ENCODE measurements at places on chromosomes 3 and 15. TPM values are rescaled to one million over a fixed set of nuclear protein-coding genes. Genes with fewer than 3 reads are reported as not detected.

GRCh38 chr15:94970802-94971201 lies 739.4 kb downstream of the MCTP2 start:
- no peaks in the 10 kb centered on the region for H3K27me3 ChIP-seq
- no peak overlapping the region for H3K27ac ChIP-seq
- no peaks in the 10 kb centered on the region for H3K36me3 ChIP-seq
- no peak for DNase-seq

DNA sequence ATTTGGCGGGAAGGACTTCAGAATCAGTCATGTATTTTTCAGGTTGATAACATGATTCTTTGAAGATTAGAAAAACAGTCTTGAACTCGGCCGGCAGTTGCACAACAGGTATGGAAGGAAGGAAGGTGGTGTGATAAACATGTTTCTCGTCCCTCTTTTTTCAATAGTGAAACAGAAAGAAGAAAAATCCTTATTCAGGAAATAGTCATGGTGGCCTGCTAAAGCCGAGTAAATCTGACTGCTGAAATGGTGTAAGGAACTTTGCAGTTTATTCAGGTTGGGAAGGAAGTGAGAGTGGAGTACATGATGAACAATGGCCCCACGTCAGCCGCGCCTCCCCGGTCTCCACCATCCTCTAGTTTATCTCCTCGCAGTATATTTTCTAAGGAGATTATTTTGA lies 6.7 kb downstream of the RASGRP1 start:
- H3K36me3 ChIP-seq: no peaks in the 10 kb centered on the region
- H3K27me3 ChIP-seq: peaks cover 3% of the 10 kb centered on the region
- H3K27ac ChIP-seq: no peak overlapping the region
- no peak overlapping the region for H3K4me3 ChIP-seq
- no peak for DNase-seq

- no peak for DNase-seq
- peaks cover 21% of the 10 kb centered on the region for H3K4me1 ChIP-seq
- H3K27me3 ChIP-seq: no peaks in the 10 kb centered on the region
- H3K4me3 ChIP-seq: no peak overlapping the region
Observed at GRCh38 chr3:130950124-130950523, 56.2 kb downstream of the ATP2C1 start.

The CFAP100 gene
- not detected for total RNA-seq

The SERPINI2 gene
- not detected for total RNA-seq

The REC114 gene
- total RNA-seq: not detected
